ENCODE measurements at places on chromosomes 11 and 22. TPM values are rescaled to one million over a fixed set of nuclear protein-coding genes. Genes with fewer than 3 reads are reported as not detected.

- H3K4me1 ChIP-seq, result no peaks in the 10 kb centered on the region
- H3K36me3 ChIP-seq, result no peaks in the 10 kb centered on the region
- no peak for DNase-seq
- no peaks in the 10 kb centered on the region for H3K27me3 ChIP-seq
Measured at GRCh38 chr11:46315783-46316563, 31.3 kb upstream of the DGKZ start.

- no peak overlapping the region for H3K27ac ChIP-seq
- no peak overlapping the region for H3K4me3 ChIP-seq
- DNase-seq, result no peak
- no peaks in the 10 kb centered on the region for H3K27me3 ChIP-seq
Measured at GRCh38 chr11:47285969-47286770, 16.2 kb downstream of the MADD start.

DNA sequence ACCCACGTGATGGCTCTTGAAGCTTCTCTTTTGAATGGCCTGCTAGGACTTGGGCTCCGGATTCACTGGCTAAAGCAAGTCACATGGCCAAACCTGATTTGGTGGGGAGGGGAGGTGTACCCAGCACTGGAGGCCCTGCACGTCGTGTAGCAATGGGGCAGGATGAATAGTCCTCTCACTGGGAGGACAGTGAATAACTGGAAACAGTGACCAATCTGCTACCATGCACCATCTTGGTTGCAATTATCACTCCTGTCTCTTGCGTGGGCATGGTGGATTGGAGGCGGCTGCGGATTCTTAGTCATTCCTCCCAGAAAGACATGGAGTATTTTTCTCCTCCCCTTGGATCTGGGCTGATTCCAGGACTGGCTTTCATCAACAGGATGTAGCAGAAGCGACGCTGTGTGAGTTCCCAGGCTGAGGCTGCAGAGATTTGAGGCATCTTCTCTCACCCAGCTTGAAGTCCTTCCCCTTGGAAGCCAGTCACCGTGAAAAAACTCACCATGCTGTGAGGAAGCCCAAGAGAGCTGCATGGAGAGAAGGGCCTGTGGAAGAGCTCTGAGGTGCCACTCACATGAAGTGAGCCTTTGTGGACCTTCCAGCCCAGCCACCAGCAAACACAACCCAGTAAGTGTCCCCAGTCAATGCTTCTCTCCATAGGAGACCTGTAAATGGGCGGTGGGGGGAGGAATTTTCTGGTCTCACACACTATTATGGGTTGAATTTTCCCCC lies 70.4 kb downstream of the IGLL1 start:
- DNase-seq, result no peak
- H3K27ac ChIP-seq, result no peak overlapping the region
- no peaks in the 10 kb centered on the region for H3K4me1 ChIP-seq
- H3K36me3 ChIP-seq, result no peaks in the 10 kb centered on the region

GRCh38 chr22:36612458-36612857 lies 83.5 kb upstream of the EIF3D start:
- no peaks in the 10 kb centered on the region for H3K27me3 ChIP-seq
- no peak for DNase-seq
- no peaks in the 10 kb centered on the region for H3K36me3 ChIP-seq
- no peak overlapping the region for H3K4me3 ChIP-seq
- H3K4me1 ChIP-seq, result peaks cover 12% of the 10 kb centered on the region
- no peak overlapping the region for H3K27ac ChIP-seq

DNA sequence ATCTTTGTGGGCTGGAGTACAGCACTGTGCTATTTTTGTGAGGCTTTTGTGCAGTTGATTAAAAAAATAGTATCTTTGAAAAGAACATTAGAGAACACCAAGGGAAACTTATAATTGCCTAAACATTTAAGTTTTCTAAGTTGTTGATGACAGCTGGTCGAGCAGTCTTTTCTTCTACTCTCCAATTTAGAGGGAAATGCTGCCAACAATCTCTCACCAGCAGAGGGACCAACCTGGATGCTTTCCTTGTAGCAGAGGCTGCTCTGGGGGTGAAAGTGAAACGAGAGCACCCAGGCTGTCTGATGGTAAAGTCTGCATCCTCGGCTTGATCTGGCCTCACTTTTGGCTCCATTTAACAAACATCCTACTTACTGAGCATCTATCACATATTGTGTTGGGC lies 1286.5 kb upstream of the TENM4 start:
- no peaks in the 10 kb centered on the region for H3K36me3 ChIP-seq
- no peak overlapping the region for H3K4me3 ChIP-seq
- no peaks in the 10 kb centered on the region for H3K27me3 ChIP-seq
- no peaks in the 10 kb centered on the region for H3K4me1 ChIP-seq
- DNase-seq, result no peak
- no peak overlapping the region for H3K27ac ChIP-seq

DNA sequence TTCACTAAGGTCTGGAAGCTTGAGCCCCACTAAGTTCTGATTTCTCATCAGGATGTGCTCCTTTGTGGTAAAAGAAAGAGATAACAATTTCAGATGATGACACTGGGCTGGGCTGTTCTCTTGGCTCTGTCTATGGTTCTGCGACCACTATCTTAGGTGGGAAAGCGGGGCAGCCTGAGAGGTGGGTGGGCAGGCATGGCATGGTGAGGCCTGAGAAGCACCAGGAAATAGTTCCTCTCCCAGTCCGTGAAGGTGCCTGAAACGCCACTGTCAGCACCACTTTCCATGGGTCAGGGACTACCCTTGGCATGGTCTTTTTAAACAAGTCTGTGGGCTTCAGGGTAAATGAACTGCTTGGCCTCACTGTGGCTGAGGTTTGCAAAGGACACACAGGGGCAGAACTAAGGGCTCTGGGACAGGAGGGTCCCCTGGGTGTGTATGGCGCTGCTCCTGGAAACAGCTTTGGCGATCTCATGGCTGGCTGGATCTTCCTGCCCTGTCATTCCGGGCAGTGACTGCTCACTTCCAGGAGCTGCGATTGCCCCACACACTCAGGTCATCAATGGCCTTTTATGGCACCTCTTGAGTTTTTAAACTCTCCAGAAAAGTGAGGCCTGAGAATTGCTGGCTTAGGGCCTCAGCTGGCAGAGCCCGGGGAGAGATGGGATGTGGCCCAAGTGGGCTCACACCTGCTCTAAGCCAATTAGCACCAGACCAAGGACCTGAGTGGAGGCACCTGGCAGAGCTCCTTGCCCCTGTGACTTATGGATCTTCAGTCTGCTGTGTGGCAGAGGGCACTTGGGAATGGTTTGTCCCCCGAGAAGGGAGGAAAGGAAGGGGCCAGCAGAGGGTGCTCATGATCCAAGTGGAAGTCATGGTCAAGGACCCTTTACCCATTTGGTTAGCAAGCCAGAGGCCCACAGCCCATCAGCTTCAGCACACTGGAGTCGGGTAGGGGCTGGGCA lies 55.6 kb upstream of the LYVE1 start:
- DNase-seq, result peak; percentile 36
- no peaks in the 10 kb centered on the region for H3K4me1 ChIP-seq
- H3K27ac ChIP-seq, result no peak overlapping the region
- H3K36me3 ChIP-seq, result no peaks in the 10 kb centered on the region

- no peaks in the 10 kb centered on the region for H3K4me1 ChIP-seq
- H3K27ac ChIP-seq, result no peak overlapping the region
Measured at GRCh38 chr11:6022956-6023355, 7.6 kb downstream of the OR56A1 start.

DNA sequence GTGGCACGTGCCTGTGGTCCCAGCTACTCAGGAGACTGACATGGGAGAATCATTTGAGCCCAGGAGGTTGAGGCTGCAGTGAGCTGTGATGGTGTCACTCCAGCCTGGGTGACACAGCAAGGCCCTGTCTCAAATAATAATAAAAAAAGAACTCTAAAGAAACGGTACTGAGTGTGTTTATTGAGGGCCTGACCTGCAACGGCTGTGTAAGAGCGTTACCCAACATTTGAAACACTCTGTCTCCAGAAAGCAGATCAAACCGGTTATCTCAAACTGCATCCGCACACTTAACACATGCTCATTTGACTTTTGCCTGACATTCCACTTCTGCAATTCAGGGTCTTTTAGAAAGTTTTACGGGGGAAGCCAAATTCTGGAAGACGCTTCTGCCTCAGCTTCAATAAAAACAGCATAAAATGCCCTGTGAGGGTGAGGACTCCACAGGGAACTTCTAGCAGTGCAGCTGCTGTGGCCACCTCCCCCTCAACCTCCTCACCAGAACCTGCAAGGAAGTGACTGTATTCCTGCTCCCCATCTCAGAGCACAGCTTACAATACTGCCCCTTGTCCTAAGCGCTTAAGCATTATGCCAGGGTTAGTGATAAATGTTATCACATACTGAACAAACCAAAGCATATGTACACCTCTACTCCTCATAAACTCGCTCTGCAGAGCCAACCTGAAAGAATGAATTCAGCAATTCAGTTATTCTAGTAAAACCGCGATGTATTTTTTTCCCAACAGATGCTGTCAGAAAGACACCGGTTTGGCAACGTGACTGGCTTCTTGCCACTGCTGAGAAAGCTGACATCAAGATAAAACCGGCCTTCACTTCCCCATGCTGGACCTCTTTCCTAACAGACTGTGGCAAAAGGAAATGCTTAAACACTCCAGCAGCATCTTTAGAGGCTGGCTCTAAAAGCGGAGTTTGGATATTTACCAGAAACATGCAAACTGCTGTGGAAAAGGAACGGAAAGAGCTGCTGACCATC lies 52.2 kb downstream of the PRDM10 start:
- DNase-seq, result no peak
- no peak overlapping the region for H3K27ac ChIP-seq
- no peak overlapping the region for H3K4me3 ChIP-seq
- H3K4me1 ChIP-seq, result no peaks in the 10 kb centered on the region
- no peaks in the 10 kb centered on the region for H3K27me3 ChIP-seq

GRCh38 chr11:108788565-108789199 lies 123.8 kb downstream of the DDX10 start:
- no peaks in the 10 kb centered on the region for H3K36me3 ChIP-seq
- DNase-seq, result no peak
- H3K27me3 ChIP-seq, result no peaks in the 10 kb centered on the region
- H3K4me1 ChIP-seq, result no peaks in the 10 kb centered on the region
- no peak overlapping the region for H3K4me3 ChIP-seq

DNA sequence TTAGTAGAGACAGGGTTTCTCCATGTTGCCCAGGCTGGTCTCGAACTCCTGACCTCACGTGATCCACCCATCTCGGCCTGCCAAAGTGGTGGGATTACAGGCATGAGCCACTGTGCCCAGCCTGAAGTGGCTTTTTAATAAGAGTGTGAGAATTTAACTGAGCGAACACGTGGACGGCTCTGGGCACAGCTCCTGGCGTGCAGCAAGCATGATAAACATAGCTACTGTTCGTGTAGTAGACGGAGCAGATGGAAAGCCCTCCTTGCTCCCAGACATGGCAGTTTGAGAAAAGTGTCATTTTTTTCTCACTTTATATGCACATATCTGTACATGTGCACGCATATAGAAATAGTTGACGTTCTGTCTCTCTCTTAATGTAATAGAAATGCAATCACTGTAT lies 7.0 kb downstream of the EMID1 start:
- H3K4me1 ChIP-seq, result peaks cover 9% of the 10 kb centered on the region
- no peak overlapping the region for H3K27ac ChIP-seq
- H3K27me3 ChIP-seq, result no peaks in the 10 kb centered on the region
- no peak for DNase-seq
- no peaks in the 10 kb centered on the region for H3K36me3 ChIP-seq

GRCh38 chr11:1990872-1991578 lies 6.6 kb downstream of the H19 start:
- H3K4me1 ChIP-seq, result no peaks in the 10 kb centered on the region
- H3K27ac ChIP-seq, result no peak overlapping the region
- no peaks in the 10 kb centered on the region for H3K27me3 ChIP-seq
- H3K36me3 ChIP-seq, result no peaks in the 10 kb centered on the region

GRCh38 chr11:19923626-19924025 lies 211.0 kb downstream of the NAV2 start:
- peaks cover 48% of the 10 kb centered on the region for H3K4me1 ChIP-seq
- H3K36me3 ChIP-seq, result peaks cover 4% of the 10 kb centered on the region
- peak overlapping the region; percentile 72 for H3K27ac ChIP-seq
- H3K4me3 ChIP-seq, result no peak overlapping the region
- DNase-seq, result peak; percentile 43

DNA sequence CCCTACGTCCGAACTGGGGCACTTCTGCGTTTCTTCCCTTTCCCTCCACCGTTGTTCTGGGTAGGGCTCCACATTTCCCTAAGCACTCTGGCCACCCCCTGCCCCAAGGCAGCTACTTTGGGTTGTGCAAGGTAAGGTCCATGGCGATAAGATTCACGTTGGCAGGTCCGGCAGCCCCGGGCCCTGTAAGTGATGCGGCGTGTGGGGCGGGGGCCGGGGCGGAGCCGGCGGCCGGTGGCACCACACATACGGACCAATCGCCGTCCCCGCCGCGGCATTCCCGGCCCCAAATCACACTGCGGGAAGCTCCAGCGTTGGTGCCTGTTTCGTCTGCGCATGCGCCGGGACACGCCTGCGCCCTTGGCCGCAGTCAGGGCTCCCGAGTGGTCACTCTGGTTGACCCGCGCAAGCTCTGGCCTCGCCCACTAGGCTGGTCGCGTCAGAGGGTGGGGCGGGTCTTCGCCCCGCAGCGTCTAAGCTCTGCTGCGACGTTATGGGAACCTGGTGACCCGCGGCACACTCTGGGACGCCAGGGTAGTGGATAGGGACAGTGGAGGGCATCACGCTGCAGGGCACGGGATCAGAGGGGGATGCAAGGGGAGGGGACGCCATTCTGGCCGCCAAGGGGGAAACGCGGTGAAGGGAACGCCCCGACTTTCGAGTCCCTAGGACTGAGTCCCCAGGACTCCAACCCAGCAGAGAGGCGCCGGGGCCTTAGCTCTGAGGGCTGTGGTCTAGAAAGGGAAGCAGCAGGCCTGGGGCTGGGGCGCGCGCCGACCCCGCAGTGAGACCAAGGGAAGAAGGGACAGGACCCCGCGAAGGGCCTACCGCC lies 1.6 kb downstream of the FADS1 start:
- H3K4me3 ChIP-seq, result peak overlapping the region; percentile 72
- peaks cover 29% of the 10 kb centered on the region for H3K36me3 ChIP-seq
- H3K27ac ChIP-seq, result peak overlapping the region; percentile 80
- no peaks in the 10 kb centered on the region for H3K27me3 ChIP-seq

DNA sequence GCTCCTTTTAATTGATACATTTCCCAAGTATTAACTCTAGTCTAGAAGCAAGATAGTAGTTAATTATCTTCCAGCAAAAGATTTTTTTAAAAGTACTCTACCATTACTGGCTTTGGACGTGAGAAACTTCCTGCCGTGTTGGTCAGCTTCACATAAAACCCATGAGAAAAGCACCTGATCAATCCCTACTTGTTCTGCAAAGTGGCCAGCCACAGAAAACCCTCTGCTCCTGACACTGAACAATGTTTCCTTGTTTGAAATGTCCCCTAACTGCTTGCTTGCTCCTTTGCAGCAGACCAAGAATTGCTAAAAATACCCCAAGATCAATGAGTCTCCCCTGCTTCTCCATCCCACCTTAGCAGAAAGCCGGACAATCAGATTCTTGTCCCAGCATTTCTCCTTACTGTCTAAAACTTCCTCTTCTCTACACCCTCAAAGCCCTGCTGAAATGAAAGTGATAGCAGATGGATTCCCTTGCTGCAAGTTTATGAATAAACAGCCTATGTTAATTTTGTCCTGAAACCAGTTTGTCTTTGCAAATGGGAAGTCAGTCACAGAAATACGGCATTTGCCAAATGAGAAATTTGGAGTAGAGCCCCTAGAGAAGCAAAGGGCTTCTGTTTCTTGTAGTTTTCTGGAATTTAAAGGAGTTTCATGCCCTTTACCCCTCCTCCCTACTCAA lies 207.1 kb upstream of the ARHGAP20 start:
- H3K27ac ChIP-seq, result no peak overlapping the region
- no peak for DNase-seq
- no peaks in the 10 kb centered on the region for H3K27me3 ChIP-seq
- H3K4me3 ChIP-seq, result no peak overlapping the region
- H3K4me1 ChIP-seq, result no peaks in the 10 kb centered on the region

Gene DEFB108B
- not detected for total RNA-seq

Gene MS4A3
- not detected for total RNA-seq

Gene SLC22A6
- not detected for total RNA-seq

Gene POU2F3
- total RNA-seq, result not detected

Gene MUC15
- not detected for total RNA-seq

Gene TRIM6
- total RNA-seq, result not detected

Gene CASTOR1
- total RNA-seq, result 2.1 TPM
